ENCODE measurements at places on chromosomes 3 and 15.

GRCh38 chr15:85500729-85501128 is 120.3 kb downstream of the AKAP13 start:
- no peak for DNase-seq

DNA sequence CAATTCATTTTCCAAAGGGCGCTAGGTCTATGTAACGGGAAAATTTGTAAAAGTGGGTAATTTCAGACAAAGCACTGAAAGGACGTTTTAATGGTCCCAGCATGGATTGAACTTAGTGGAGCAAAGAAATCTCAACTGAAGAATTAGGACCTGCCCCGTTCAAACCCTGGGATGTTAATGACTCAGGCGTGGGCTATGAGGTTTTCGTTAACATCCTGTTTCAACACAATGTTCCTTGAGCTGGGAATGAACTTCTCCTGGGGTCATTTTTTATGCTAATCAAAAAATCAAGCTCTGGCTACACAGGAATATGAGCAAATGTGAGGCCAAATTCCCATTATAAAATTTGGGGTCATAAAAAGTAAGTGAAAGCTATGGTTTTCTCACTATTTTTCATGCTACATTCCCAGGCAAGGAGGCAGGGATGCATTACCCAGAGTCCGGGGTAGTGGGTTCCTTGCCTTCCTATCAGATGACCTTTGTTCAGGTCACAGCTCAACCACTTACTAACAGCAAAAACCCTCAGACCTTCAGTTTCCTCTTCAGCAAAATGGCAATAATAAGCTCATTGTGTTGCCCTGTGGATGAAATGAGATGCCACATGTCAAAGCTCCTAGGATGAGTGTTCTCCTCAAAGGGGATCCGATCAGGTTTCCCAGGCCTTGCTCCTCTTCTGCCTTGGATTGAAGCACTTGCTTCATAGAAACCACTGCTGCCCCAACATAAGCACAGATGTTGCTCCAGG is 271.4 kb downstream of the ARRDC4 start:
- no peak for DNase-seq

- DNase-seq = no peak
Observed at GRCh38 chr3:189170559-189170958, 1.2 kb upstream of the TPRG1 start.

DNA sequence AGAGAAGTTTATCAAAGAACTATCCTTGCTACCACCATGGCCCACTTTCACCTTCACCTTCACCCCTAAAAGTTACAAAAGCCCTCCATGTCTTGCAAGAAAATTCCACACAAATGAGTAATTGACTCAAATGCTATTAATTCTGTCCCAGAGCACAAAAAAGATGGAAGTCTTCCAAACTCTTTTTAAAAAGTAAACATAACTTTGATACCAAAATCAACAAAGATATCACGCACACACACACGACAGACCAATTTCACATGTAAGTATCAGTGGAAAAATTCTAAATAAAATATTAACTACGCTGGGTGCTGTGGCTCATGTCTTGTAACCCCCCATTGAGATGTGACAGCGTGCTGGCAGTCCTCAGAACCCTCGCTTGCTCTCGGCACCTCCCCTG is 1.1 kb upstream of the MCCC1 start:
- no peak for DNase-seq

- no peak for DNase-seq
Observed at GRCh38 chr3:4552811-4553210, 59.7 kb downstream of the ITPR1 start.
